ENCODE measurements at places on chromosomes 1 and 21. TPM values are rescaled to one million over a fixed set of nuclear protein-coding genes. Genes with fewer than 3 reads are reported as not detected.

The MIXL1 gene
- not detected for polyA plus RNA-seq

DNA sequence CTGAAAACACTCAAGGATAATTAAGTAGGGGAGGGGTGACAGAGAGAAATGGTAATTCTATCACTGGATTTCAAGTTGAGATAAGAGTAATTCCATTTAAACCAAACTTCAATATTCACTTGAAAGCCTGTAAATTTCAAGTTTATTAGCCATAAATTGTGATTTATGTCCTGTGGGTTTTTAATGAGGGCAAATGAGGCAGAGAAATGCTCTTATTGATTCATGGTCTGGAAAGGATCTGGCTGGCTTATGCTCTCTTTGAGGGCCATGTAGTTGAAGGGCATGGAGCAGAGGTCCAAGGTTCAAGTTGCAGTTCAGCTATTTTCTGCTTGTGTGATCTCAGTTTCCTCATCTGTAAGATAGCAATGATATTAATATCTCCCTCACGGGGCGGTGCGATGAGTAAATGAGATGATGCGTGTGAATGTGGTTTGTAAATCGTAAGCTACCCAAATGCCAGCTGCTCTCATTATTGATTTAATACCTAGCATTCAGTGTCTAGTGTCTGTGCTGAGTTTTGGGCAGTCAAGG is 12.3 kb downstream of the OLFML3 start:
- no peak overlapping the region for H3K27ac ChIP-seq
- no peak for DNase-seq
- no peaks in the 10 kb centered on the region for H3K36me3 ChIP-seq
- no peaks in the 10 kb centered on the region for H3K4me1 ChIP-seq
- H3K4me3 ChIP-seq = no peak overlapping the region

DNA sequence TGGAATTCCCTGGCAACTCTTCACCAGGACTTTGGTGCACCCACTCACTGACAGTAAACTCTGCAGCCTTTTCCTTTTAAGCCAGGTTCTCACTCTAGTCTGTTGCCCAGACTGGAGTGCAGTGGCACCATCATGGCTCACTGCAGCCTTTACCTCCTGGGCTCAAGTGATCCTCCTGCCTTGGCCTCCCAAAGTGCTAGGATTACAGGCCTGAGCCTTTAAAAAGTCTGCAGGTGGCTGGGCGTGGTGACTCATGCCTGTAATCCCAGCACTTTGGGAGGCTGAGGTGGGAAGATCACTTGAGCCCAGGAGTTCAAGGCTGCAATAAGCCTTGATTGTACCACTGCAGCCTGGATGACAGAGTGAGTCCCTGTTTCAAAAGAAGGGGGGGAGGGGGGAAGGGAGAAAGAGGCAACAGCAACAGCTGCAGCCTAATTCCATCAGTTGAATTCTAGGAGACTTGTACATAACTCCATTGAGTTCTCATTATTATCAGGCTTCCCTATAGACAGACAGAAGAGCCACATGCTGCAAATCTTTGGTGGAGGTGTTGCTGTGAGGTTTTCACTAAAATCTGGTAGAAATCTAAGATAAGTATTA is 8.1 kb upstream of the HNRNPR start:
- H3K4me3 ChIP-seq = no peak overlapping the region
- no peaks in the 10 kb centered on the region for H3K36me3 ChIP-seq
- no peak for DNase-seq
- no peak overlapping the region for H3K27ac ChIP-seq

DNA sequence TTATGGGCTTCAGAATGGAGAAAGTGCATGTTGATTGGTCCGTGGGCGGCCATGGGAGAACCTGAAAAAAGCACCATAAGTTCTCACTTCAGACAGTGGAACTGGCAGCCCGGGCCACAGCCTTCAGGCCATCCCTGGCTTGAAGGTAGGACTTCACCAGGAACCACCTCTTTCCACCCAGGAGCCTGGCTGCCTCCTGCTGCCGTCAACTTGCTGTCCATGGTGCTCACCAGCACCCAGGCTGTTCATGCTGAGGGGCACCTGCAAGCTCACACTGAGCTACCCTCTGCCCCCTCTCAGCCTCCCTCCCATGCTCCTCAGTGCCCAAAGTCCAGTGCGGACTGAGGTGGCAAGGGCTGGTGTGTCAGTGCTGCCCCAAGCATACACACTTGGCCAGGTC is 12.9 kb upstream of the FNBP1L start:
- peaks cover 9% of the 10 kb centered on the region for H3K27me3 ChIP-seq
- no peaks in the 10 kb centered on the region for H3K4me1 ChIP-seq
- no peak overlapping the region for H3K4me3 ChIP-seq
- no peak for DNase-seq
- H3K27ac ChIP-seq = no peak overlapping the region

- no peaks in the 10 kb centered on the region for H3K27me3 ChIP-seq
- no peak overlapping the region for H3K27ac ChIP-seq
- H3K4me1 ChIP-seq = peaks cover 5% of the 10 kb centered on the region
- no peak for DNase-seq
- H3K4me3 ChIP-seq = no peak overlapping the region
These were observed 23.3 kb downstream of the CEPT1 start for GRCh38 chr1:111163363-111163762.

GRCh38 chr1:245693116-245693793 is 538.5 kb downstream of the KIF26B start:
- H3K4me1 ChIP-seq = no peaks in the 10 kb centered on the region

The GFI1 gene
- 0.13 TPM for polyA plus RNA-seq

DNA sequence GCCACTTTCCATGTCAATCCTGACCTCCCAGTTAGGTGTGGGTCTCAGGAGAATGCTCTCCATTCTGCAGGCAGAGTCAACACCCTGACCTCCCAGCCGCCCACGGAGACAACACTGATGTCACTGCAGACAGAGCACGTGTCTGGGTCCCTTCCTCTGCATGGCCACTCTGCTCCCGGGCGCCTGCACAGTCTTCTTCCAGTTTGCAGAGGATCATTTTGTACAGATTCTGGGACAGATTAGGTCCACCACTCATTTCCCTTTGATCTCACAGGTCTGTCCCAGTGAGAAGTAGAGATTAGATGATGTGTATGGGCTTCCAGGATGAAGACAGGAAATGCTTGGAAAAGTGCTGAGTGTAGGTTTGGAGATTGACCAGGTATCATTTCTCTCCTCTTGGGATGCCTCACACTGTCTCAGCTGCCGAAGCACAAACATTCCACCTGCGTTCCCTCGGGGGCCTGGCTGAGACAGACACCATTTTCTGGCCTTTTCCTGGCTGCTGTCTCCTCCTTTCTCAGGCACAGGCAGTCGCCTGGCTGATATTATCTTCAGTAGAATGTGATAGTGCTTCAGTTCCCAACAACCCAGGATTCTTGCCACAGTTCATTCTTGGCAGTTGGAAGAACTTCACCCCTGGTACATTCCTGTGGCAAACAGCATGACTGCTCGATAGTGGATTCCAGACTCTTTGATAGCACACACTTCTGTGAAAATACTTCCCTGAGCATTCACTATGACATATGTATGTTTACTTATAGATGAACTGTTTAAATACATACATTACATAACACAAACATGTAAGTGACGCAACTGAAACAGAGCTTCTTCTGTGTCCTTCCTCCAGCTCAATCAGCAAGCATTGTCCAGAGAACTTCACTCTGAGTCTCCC is 7.9 kb downstream of the MYBPHL start:
- H3K27ac ChIP-seq = no peak overlapping the region
- H3K4me3 ChIP-seq = no peak overlapping the region
- H3K27me3 ChIP-seq = no peaks in the 10 kb centered on the region
- no peaks in the 10 kb centered on the region for H3K36me3 ChIP-seq

DNA sequence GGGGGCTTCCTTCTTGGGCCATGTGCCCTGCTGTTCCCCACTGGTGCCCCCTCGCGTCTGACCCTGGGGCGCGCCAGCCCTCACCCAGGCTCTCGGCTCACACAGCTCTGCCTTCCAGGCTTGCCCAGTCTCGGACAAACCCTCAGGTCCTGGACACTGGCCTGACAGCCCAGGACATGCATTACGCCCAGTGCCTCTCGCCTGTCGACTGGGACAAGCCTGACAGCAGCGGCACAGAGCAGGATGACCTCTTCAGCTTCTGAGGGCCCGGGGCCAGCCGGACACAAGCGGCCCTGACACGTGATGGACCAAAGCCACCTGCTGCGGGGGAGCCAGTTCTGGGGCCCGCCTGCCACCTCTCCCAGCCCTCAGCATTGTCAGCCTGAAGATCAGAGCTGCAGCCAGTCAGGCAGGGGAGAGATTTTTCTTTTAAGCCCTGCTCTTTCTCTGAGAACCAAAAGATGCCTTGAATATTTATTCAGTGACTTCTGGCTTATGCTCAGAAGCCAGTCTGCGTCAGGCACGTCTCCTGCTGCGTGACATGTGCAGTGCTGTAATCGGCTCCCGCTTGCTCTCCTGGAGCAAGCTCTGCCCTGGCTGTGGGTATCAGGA is 23.4 kb downstream of the LDLRAP1 start:
- no peaks in the 10 kb centered on the region for H3K27me3 ChIP-seq
- H3K4me3 ChIP-seq = no peak overlapping the region
- no peak for DNase-seq
- H3K27ac ChIP-seq = peak overlapping the region; percentile 48

- H3K4me1 ChIP-seq = no peaks in the 10 kb centered on the region
- DNase-seq = no peak
- H3K27ac ChIP-seq = no peak overlapping the region
- H3K27me3 ChIP-seq = no peaks in the 10 kb centered on the region
- no peaks in the 10 kb centered on the region for H3K36me3 ChIP-seq
These were observed 189.0 kb downstream of the PLPP3 start for GRCh38 chr1:56390232-56390867.

DNA sequence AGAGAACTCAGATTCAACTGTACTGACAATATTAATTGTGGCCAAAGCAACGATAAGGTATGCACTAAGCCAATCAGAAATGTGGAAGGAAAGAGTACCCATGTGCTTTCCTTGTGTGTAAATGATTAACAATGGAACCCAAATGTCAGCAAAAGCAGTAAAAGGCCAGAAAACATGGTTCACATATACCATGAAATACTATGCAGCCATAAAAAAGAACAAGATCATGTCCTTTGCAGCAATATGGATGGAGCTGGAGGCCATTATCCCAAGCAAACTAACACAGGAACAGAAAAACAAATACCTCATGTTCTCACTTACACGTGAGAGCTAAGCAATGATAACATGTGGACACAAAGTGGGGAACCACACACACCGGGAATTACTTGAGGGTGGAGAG is 78.5 kb downstream of the SUSD4 start:
- DNase-seq = no peak
- H3K36me3 ChIP-seq = no peaks in the 10 kb centered on the region
- no peak overlapping the region for H3K4me3 ChIP-seq
- no peak overlapping the region for H3K27ac ChIP-seq
- peaks cover 4% of the 10 kb centered on the region for H3K27me3 ChIP-seq

DNA sequence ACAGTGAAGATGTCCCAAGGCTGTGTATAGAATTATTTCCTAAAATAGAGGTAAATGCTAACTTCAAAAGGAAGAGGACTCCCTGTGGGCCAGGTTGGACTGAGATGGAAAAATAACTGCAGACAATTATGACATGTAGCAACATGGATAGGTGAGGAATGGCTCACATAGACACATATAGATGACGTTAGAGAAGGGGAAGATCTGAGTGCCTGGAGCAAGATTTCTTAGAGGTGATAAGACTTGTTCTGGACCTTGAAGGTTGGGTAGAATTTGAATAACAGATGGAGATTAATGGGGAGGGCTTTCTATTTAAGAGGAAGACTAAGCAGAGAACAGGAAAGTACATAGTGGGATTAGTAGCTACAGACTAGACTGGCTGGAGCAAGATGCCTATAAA is 76.9 kb downstream of the C1orf21 start:
- DNase-seq = peak; percentile 28
- H3K27ac ChIP-seq = no peak overlapping the region
- no peaks in the 10 kb centered on the region for H3K27me3 ChIP-seq

GRCh38 chr1:9435854-9436640 is 103.2 kb upstream of the SLC25A33 start:
- peak overlapping the region; percentile 3 for H3K27ac ChIP-seq
- H3K27me3 ChIP-seq = no peaks in the 10 kb centered on the region
- no peak for DNase-seq
- H3K4me1 ChIP-seq = peaks cover 45% of the 10 kb centered on the region

The FCRLA gene
- polyA plus RNA-seq = 3.0 TPM

- H3K36me3 ChIP-seq = no peaks in the 10 kb centered on the region
- DNase-seq = no peak
- H3K4me3 ChIP-seq = no peak overlapping the region
- no peaks in the 10 kb centered on the region for H3K4me1 ChIP-seq
These were observed 32.1 kb downstream of the FOXD2 start for GRCh38 chr1:47469910-47470309.

DNA sequence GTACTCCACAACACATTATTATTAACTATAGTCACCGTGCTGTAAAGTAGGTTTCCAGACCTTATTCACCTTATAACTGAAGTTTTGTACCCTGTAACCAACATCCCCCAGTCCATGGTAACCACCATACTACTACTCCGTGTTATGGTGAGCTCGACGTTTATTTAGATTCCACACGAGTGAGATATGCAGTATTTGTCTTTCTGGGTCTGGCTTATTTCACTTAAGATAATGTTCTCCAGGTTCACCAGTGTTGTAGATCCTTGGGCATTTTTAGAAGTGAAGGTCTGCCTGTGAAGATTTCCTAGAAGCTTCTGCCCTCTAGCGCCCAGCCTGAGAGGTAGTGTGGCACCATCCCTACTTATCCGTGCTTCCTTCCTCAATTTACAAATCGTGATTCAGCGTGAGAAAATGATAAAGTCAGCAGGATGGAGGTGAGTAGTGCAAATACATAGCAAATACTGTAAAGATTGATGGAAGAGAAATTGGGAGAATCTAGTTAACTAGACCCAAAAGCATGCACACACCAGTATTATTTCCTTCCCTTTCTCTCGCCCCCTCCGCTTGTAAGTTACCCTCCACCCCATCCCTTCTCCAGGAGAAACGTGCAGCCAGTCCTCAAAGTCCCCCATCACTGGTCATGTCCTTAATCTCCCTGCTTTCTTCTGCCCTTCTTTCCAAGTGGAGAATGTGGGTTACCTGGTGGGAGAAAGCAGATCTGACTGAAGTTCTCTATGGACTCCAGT is 36.0 kb upstream of the DISC1 start:
- no peaks in the 10 kb centered on the region for H3K4me1 ChIP-seq
- H3K27me3 ChIP-seq = no peaks in the 10 kb centered on the region
- no peak overlapping the region for H3K4me3 ChIP-seq
- H3K36me3 ChIP-seq = no peaks in the 10 kb centered on the region

DNA sequence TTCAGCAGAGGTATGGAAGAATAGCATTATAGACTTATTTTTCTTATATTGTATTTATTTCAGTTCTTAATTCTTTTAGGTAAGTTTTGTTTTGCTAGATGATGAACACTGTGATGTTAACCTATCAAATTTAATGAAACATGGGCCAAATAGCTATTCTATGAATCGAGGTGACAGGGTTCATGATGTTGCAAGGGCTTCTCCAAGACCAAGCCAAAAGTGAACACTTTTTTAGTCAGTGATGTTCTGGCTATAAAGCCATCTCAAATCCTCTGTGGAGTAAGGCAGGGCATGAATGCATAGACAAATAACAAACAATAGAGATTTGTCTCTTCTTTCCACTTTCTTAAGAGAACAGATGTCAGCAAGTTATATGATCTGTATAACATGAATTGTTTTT is 26.7 kb downstream of the C1orf146 start:
- no peak overlapping the region for H3K4me3 ChIP-seq
- no peak for DNase-seq
- H3K27me3 ChIP-seq = no peaks in the 10 kb centered on the region
- H3K36me3 ChIP-seq = no peaks in the 10 kb centered on the region
- H3K4me1 ChIP-seq = no peaks in the 10 kb centered on the region
- H3K27ac ChIP-seq = no peak overlapping the region
